ENCODE measurements at places on chromosomes 12 and 14. TPM values are rescaled to one million over a fixed set of nuclear protein-coding genes. Genes with fewer than 3 reads are reported as not detected.

GRCh38 chr14:76307786-76308780 is 67.9 kb upstream of the ESRRB start:
- DNase-seq: no peak

The FBLN5 gene
- 26.3 TPM for total RNA-seq

GRCh38 chr14:55071870-55072640 is 20.6 kb downstream of the MAPK1IP1L start:
- no peak for DNase-seq

- no peak for DNase-seq
Observed at GRCh38 chr12:80472911-80473500, 29.0 kb downstream of the PTPRQ start.

GRCh38 chr14:91349481-91350074 is 68.0 kb downstream of the CCDC88C start:
- DNase-seq: no peak

DNA sequence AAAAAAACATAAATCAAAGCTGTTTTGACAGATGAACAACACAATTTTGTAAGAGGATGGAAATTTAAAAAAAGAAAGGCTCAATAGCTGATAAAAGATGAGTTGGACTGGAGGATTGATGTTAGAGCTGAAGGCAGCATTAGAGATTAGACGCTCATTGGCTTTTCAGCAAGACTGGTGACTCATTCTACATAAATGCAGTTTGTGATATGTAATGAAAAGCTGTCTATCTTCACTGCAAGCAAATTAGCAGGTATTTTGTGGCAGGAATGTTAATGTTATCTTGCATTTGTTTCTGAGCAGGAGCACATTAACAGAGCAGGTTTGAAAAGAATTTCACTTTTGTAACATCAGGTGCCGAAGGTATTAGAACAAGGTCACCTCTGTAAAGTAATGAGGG is 442.7 kb upstream of the NOVA1 start:
- DNase-seq: no peak

GRCh38 chr12:127519779-127520178 is 747.2 kb upstream of the TMEM132C start:
- no peak for DNase-seq

GRCh38 chr12:121222847-121223246 is 12.9 kb downstream of the P2RX4 start:
- DNase-seq: no peak
